Activated T-cell treated with anti-CD3 and anti-CD28 coated beads, Interleukin-2, amount 50 U/mL, for 72 hours (primary cell): ENCODE measurements at places on chromosomes 3 and 15. TPM values are rescaled to one million over a fixed set of nuclear protein-coding genes. Genes with fewer than 3 reads are reported as not detected.

- DNase-seq = no peak
- no peak overlapping the region for H3K4me3 ChIP-seq
- H3K4me1 ChIP-seq = peaks cover 7% of the 10 kb centered on the region
Observed at GRCh38 chr15:51224428-51224827, 114.0 kb downstream of the CYP19A1 start.

- DNase-seq = no peak
- peak overlapping the region; percentile 11 for H3K27ac ChIP-seq
- H3K27me3 ChIP-seq = no peaks in the 10 kb centered on the region
- H3K4me3 ChIP-seq = no peak overlapping the region
- peaks cover 66% of the 10 kb centered on the region for H3K4me1 ChIP-seq
- peaks cover 11% of the 10 kb centered on the region for H3K36me3 ChIP-seq
Observed at GRCh38 chr15:63243101-63243500, 34.3 kb upstream of the APH1B start.

GRCh38 chr3:130772129-130772528 is 25.5 kb upstream of the PIK3R4 start:
- H3K36me3 ChIP-seq = no peaks in the 10 kb centered on the region
- H3K4me1 ChIP-seq = no peaks in the 10 kb centered on the region
- DNase-seq = no peak
- H3K27ac ChIP-seq = no peak overlapping the region

GRCh38 chr3:77303955-77304699 is 264.2 kb downstream of the ROBO2 start:
- H3K4me3 ChIP-seq = no peak overlapping the region
- no peaks in the 10 kb centered on the region for H3K36me3 ChIP-seq
- no peak overlapping the region for H3K27ac ChIP-seq
- DNase-seq = no peak
- H3K27me3 ChIP-seq = no peaks in the 10 kb centered on the region

Gene CPLX3
- 0.17 TPM for total RNA-seq

DNA sequence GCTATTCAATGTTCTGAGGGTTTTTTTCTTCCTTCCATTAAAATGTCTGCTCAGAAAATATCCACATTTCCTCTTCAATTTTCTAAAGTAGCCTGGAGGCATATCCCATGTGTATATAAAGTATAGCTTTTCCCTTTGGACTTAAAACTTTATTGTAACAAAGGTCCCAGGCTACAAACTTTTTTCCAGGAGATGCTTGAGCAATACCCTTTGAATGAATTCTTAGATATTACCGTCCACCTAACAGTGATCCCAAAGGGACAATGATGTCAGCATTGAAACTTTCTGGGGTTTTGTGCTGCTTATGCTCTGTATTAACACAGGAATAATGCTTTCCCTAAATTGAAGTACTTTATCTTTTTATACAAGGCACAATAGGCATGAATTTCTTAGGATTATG is 525.2 kb downstream of the CADM2 start:
- no peaks in the 10 kb centered on the region for H3K4me1 ChIP-seq
- H3K36me3 ChIP-seq = no peaks in the 10 kb centered on the region
- no peaks in the 10 kb centered on the region for H3K27me3 ChIP-seq
